Epithelial cell of esophagus (primary cell): ENCODE measurements at places on chromosomes 2 and 18.

DNA sequence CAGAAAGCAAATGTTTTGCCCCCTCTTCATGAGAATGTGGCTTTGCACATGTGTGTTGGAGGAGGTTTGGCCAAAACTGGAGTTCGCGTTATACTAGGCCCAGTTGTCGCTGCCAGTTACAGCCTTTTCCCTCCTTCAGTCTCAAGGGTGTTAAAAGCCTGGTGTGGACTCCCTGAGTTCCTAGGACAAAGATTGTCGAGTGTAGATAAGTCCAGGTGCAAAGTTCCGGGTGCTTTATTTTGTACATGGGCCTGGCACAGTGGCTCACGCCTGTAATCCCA is 542 bp upstream of the RNF103 start:
- no peak for DNase-seq

- DNase-seq: no peak
Observed at GRCh38 chr2:105954891-105955290, 210.2 kb downstream of the NCK2 start.

- no peak for DNase-seq
Observed at GRCh38 chr2:42752816-42753813, 10.8 kb downstream of the OXER1 start.

DNA sequence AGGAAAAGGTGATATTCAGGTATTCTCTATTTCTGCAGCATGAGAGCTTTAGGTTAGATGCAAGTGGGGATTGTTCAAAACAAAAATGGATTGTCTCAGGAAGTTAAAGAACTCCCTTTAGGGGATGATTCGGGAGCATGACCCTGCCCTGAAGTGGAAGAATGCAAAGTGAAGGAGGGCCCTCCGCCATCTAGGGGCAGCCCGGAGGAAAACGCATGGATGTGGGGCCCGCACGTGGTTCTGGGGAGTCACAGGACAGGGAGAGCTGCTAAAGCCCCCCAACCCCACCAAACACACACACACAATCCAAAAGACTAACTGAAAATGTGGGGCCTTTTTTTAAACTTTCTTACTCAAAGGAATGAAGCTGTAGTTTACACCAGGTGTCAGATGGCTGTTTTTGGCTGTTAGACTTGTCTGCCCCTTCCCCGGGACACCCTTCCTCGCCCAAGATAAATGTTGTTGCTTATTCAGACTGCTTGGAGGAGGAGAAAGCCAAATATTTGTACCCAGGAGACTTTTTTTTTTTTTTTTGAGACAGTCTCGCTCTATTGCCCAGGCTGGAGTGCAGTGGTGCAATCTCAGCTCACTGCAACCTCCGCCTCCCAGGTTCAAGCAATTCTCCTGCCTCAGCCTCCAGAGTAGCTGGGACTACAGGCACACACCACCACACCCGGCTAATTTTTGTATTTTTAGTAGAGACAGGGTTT is 78.8 kb downstream of the HNRNPLL start:
- no peak for DNase-seq

DNA sequence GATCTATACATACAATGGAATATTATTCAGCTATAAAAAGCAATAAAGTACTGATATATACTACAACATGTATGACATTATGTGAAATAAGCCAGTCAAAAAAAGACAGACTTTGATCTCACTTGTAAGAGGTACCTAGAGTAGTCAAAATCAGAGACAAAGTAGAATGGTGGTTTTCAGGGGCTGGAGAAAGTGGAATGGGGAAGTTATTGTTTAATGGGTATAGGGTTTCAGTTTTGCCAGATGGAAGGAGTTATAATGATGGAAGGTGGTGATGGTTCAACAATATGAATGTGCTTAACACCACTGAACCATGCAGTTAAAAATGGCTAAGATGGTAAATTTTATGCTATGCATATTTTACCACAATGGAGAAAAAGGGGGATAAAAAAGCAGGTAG is 6.3 kb downstream of the COBLL1 start:
- no peak for DNase-seq

DNA sequence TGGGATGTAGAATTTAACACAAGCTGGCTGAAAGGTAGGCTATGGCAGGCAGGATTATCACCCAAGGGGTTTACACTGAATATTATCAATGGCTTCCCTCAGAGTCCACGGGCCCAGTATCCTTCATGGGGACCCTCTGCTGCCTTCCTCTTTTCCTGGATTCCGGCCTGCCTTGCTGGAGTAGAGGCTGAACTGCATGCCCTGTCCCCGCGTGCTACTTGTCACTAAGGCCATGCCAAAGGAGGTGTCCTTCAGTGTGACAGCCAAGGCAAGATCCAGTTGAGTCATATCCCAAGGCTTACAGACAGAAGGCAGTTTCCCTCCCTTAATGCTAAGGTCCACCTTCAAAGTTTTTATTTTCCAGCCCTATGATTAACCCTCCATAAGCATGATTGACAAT is 156.3 kb downstream of the CYP26B1 start:
- no peak for DNase-seq

GRCh38 chr18:11327391-11328009 is 178.1 kb upstream of the PIEZO2 start:
- DNase-seq: no peak

DNA sequence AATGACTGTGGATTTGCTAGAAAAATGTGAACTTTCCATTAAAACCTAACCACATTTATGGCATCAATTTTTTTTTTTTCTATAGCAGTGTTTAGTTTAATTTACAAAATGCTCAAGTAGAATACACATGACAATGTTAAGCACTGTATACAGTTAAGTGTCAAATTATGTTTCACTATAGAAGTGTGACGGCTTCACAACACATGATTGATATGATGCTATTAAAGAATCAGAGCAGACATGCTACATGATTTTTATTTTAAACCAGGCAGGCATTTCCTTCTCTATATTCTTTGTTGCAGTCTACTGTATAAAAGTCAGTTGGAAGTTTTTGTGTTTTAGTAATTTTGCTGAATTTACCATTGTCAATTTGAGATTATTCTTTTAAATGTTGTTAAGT is 43.6 kb downstream of the PROKR1 start:
- DNase-seq: no peak

DNA sequence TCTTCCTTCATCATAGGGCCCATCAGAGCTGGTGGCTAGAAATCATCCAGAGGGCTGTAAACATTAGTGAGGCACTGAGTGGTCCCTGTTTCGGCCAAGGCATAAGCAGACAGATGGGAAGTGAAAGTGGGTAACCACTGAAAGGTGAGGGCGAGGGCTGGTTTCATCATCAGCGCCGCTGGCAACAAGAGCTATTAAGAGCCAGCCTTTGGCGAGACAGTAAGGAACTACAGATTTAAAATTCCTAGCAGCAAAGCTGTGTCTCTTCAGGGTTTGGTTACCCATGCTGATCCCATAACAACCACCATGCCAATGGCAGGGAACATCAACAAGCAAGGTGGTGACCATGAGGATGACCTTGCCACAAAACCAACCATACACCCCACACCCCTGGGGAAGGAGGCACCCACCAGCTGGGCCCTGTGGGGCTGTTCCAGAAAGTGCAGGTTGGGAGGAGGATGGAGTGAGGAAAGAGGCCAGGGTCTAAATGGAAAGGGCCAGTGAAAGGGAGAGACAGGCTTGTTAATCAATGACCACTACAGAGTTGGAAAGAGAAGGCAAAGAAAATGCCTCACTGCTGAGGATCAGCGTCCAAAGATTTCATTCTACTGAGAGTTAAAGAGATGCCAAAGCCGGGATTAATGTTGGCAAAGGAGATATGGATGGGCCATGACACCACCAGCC is 9.0 kb upstream of the SLC20A1 start:
- no peak for DNase-seq

DNA sequence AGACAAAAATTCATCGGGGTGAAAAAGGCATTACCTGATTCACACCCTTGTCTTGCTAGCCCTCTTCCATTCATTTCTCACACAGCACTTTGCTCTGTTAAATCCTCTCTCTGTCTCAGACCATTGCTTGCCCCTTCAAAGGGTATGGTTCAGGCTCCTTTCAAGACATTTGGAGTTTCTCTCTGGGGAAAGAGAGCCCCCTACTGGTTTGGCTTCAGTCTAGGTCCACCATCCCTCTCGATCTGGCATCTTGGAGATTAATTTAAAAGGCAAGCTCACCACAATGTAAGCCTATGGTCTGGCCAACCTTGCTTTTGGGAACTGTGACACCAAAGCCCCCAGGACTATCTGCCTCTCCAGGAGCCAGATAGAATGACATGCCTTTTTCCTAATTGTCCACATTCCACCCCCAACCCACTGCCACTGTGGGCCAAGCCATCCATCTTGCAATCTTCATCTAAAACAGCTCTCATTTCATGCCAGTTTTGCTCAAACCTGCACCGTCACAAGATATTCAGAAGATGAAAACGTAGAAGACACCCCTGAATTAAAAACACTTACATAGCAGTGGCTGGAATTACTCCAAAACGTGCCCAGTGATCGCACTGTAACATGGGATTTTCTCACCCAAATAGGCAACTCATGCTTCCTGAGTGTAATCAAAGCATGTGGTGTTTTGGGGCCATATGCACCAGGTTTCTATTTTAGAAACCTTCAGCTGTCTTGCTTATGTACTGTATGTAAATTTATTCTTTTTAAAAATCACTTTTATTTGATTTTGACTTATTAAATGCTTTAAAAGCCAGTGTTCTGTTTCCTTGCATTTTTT is 93.9 kb downstream of the FARSB start:
- DNase-seq: peak; percentile 59

DNA sequence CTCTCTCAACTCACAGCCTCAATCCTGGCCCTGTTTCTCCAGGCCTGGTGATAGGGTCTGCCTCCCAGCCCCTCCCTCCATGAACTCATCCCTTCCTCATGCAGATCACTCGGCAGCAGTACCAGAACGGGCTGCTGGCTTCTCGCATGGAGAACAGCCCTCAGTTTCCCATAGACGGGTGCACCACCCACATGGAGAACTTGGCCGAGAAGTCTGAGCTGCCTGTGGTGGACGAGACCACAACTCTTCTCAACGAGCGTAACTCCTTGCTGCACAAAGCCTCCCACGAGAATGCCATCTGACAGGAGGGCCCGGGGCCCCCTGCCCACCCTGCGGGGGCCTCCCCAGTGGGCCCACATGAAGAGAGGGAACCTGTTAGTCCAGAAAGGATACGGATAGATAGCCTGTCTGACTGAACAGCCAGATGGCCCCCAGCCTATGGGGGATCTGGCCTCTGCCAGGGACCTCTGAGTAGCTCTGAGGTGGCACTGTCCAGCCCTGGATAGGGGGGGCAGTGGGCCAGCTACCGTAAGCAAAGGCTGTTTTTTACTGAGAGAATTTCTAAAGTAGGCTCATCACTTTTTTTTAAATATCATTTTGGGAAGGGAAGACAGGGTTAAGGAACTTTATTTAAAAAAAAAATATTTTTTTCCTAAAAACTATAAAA is 6.7 kb upstream of the CNNM3 start:
- no peak for DNase-seq

GRCh38 chr2:190179754-190180312 is 117.3 kb upstream of the MSTN start:
- peak; percentile 22 for DNase-seq

DNA sequence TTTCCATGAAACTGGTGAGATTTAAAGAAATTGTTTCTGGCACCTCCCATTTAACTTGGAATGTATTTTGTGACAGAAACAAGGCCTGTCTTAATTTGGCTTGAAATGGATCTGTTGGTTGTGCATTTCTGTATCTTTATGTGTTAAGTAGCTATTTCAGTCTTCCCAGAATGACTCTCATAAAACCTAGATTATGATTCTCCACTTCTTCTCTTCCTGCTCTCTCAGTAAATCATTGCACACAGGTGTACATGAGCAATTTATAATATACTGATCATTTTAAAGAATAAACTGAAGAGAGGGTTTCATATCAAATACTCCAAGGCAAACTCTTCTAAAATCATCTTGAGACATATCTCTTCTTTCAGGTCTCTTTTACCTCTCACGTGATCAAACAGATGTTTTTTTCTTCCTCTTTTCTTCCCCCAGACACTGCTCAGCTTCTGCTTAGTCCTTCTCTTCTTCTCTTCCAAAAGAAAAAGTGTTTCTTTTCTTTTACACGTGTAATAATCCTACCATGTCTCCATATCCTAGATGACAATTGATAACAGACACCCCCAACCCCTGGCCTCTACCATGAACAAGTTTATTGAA is 112.0 kb downstream of the PPP1R1C start:
- no peak for DNase-seq

DNA sequence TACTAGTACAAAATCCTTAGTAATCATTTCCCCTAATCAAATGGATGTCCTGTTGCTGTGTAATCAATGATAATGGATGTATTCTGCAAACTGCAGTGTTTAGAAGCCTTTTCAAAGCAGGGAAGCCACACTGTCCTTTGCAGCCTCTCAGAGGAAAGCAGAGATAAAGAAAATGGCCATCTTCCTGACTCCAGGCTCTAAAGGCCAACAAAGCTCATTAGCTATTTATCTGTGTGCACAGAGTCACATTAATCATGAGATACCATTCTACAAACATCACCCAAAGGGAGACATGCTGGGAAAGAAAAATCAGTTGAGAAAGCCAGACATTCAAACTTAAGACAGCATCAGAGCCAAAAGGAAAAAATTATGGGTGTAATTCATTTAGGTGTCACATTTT is 165.0 kb downstream of the RAD51AP2 start:
- DNase-seq: no peak

DNA sequence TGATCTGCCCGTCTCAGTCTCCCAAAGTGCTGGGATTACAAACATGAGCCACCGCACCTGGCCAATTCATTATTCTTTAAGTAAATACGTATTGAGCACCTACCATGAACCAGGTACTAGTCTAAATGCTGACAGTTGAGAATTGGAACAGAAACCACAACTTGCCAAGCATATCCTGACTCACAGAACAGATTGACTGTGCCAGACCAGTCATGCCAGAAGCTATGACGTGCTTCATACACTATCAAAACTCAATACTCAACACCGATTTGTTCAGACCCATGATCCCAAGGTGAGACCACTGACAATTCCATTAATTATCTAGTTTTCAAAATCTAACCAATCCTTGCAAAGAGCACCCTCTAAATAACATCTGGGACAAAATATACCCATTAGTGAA is 148.6 kb downstream of the B3GNT2 start:
- DNase-seq: peak; percentile 95

DNA sequence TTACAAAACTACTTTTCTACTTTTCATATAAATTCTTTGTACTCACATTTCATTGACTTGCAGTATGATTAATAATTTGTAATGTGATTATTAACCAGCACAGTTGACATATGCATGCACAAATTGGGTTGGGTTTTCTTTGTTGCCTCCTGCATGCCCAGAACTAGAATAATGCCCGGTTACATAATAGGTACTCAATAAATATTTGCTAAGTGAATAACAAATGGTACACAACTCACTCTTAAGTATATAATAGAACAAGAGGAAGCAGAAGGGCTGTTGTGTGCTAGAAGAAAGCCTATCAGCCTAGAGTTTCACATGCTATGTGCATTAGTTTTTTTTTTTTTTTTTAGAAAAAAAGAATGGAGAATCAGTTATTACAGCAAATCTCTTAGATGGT is 9.3 kb downstream of the RDH14 start:
- DNase-seq: peak; percentile 75

- DNase-seq: no peak
Observed at GRCh38 chr2:182740701-182741100, 24.6 kb downstream of the DNAJC10 start.

GRCh38 chr2:58448065-58448507 is 207.0 kb upstream of the FANCL start:
- peak; percentile 70 for DNase-seq
